ENCODE measurements at places on chromosomes 5 and 9. TPM values are rescaled to one million over a fixed set of nuclear protein-coding genes. Genes with fewer than 3 reads are reported as not detected.

MRPS27 gene
- 89.7 TPM for total RNA-seq

DNA sequence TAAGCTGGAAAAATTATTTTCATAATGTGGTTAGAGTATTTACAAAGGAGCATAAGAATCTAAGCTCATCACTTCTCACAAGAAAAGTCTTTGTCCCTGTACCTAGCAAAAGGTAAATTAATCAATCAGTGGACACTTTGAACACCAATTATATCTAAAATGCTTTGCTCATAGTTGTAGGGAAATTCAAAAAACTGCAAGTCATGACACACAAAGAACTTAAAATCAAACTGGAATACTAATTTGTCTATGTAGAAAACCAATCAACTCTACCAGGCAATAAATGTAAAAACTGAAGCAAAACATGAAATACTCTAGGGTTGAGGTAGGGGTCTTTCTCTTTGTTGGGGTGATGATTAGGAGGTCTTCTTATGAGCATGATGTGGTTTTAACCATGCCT is 135.5 kb downstream of the PRKACG start:
- no peak overlapping the region for H3K27ac ChIP-seq
- H3K4me3 ChIP-seq: no peak overlapping the region
- no peaks in the 10 kb centered on the region for H3K27me3 ChIP-seq
- no peaks in the 10 kb centered on the region for H3K36me3 ChIP-seq
- peaks cover 17% of the 10 kb centered on the region for H3K4me1 ChIP-seq

DNA sequence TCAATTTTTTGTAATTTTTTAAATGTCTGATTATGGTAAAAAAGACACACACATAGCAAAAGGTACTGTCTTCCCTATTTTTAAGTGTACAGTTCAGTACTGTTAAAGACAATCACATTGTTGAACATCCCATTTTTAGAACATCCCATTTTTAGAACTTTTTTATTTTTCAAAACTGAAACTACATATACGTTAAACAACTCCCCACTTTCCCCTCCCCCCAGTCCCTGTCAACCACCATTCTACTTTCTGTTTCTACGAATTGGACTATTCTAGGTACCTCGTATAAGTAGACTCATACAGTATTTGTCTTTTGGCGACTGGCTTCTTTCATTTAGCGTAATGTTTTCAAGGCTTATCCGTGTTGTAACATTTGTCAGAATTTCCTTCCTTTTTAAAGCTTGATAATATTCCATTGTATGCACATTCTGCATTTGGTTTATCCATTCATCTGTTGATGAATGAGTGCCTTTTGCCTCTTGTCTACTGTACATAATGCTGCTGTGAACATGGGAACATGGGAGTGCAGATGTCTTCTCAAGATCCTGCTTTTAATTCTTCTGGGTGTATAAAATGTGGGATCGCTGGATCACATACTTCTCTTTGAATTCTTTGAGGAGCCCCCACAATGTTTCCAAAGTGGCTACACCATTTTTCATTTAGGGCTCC is 154.0 kb downstream of the PIK3R1 start:
- H3K36me3 ChIP-seq: peaks cover 3% of the 10 kb centered on the region
- DNase-seq: no peak
- H3K27me3 ChIP-seq: no peaks in the 10 kb centered on the region
- peaks cover 18% of the 10 kb centered on the region for H3K4me1 ChIP-seq
- no peak overlapping the region for H3K4me3 ChIP-seq
- H3K27ac ChIP-seq: no peak overlapping the region

GRCh38 chr5:59525957-59526356 is 367.6 kb downstream of the PDE4D start:
- H3K27me3 ChIP-seq: no peaks in the 10 kb centered on the region
- H3K4me1 ChIP-seq: peaks cover 9% of the 10 kb centered on the region
- H3K36me3 ChIP-seq: no peaks in the 10 kb centered on the region
- no peak overlapping the region for H3K27ac ChIP-seq
- no peak for DNase-seq

FAM153A gene
- total RNA-seq: not detected

GRCh38 chr9:135088348-135088978 is 995 bp downstream of the OLFM1 start:
- H3K4me1 ChIP-seq: peaks cover 17% of the 10 kb centered on the region
- peak overlapping the region; percentile 56 for H3K4me3 ChIP-seq
- H3K36me3 ChIP-seq: peaks cover 8% of the 10 kb centered on the region
- H3K27ac ChIP-seq: no peak overlapping the region
- no peak for DNase-seq
- peaks cover 67% of the 10 kb centered on the region for H3K27me3 ChIP-seq

C5orf63 gene
- 3.0 TPM for total RNA-seq

- H3K27ac ChIP-seq: peak overlapping the region; percentile 43
- no peaks in the 10 kb centered on the region for H3K27me3 ChIP-seq
- H3K4me3 ChIP-seq: no peak overlapping the region
- no peaks in the 10 kb centered on the region for H3K36me3 ChIP-seq
These were observed 66.3 kb upstream of the IL33 start for GRCh38 chr9:6149315-6149714.

DNA sequence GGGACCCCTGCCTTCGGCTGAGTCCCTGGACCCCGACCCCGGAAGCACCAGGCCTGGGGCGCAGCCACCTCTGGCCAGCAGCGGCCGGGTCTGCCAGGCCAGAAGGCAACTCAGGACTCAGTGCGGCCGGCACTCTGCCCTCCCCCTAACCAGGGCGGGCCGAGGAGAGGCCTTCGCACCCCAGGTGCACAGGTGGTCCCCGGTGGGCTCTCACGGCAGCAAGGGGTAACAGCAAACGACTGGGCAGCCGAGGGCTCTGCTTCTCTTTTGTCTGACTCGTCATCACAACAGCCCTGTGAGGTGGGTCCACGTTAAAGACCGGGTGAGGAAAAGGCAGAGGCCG is 20.7 kb upstream of the NOTCH1 start:
- H3K27ac ChIP-seq: no peak overlapping the region
- no peak overlapping the region for H3K4me3 ChIP-seq
- no peak for DNase-seq
- no peaks in the 10 kb centered on the region for H3K36me3 ChIP-seq
- peaks cover 44% of the 10 kb centered on the region for H3K4me1 ChIP-seq

GRIA1 gene
- total RNA-seq: 1.2 TPM

FOXB2 gene
- not detected for total RNA-seq

ELAVL2 gene
- total RNA-seq: 26.0 TPM

GRM6 gene
- not detected for total RNA-seq

TOMM5 gene
- 159 TPM for total RNA-seq

C9orf153 gene
- 0.19 TPM for total RNA-seq

GRCh38 chr9:93593144-93593658 is 16.8 kb downstream of the PHF2 start:
- no peak for DNase-seq
- no peaks in the 10 kb centered on the region for H3K27me3 ChIP-seq
- H3K36me3 ChIP-seq: no peaks in the 10 kb centered on the region
- H3K4me1 ChIP-seq: peaks cover 39% of the 10 kb centered on the region

GRCh38 chr5:151154931-151155774 is 2.4 kb downstream of the ANXA6 start:
- no peaks in the 10 kb centered on the region for H3K27me3 ChIP-seq
- no peak overlapping the region for H3K27ac ChIP-seq
- peak overlapping the region; percentile 94 for H3K4me3 ChIP-seq

DNA sequence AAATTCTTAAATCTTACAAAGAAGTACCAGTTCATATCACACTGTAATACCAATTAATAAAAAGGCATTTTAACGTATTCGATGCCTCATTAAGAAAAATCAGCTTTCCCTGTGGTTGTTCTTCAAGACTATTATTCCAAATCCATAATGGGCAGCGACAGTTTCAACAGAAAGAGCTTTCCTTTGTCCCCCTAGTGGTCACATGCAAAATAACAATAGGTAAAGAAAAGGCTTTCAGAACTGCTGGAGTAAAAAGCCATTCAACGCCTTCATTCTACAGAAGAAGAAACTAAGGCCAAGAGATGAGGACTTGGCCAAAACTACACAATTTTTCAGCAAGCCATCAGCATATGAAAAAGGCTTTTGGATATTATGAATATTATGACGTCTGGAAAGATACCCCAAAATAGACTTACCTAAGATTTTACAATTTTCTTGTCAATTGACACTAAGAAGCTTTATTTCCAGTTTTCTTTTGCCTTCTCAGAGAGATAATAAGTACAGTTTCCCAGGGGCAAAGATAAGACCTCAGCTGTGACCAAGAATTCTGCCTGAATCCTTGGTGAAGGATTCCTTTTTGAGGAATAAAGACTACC is 6.7 kb upstream of the CDH6 start:
- no peak overlapping the region for H3K27ac ChIP-seq
- peaks cover 12% of the 10 kb centered on the region for H3K27me3 ChIP-seq
- H3K36me3 ChIP-seq: no peaks in the 10 kb centered on the region
- peaks cover 44% of the 10 kb centered on the region for H3K4me1 ChIP-seq

DNA sequence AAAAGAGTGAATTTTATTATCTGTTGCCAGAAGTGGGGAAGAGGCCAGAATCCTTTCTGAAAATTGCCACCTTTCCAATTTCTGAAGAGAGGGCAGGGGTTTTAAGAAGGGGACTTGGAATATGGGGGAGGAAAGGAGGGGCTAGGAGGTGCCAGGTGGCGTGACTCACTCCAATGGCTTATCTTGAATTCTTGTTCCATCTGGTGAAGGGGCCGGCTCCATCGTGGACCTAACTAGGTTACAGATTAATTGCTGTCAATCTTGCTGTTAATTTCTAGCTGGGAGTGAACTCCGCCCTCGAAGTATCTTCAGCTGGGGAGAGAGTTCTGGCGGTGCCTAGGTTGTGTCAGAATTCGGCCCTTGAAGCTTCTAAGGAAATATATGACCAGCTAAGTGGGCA is 138.7 kb downstream of the YTHDC2 start:
- peaks cover 10% of the 10 kb centered on the region for H3K27me3 ChIP-seq
- H3K4me1 ChIP-seq: no peaks in the 10 kb centered on the region
- DNase-seq: no peak
- no peak overlapping the region for H3K4me3 ChIP-seq

GRCh38 chr9:107175041-107175440 is 108.0 kb upstream of the RAD23B start:
- no peak overlapping the region for H3K4me3 ChIP-seq
- peaks cover 31% of the 10 kb centered on the region for H3K4me1 ChIP-seq
- H3K27me3 ChIP-seq: no peaks in the 10 kb centered on the region
- no peaks in the 10 kb centered on the region for H3K36me3 ChIP-seq

DNA sequence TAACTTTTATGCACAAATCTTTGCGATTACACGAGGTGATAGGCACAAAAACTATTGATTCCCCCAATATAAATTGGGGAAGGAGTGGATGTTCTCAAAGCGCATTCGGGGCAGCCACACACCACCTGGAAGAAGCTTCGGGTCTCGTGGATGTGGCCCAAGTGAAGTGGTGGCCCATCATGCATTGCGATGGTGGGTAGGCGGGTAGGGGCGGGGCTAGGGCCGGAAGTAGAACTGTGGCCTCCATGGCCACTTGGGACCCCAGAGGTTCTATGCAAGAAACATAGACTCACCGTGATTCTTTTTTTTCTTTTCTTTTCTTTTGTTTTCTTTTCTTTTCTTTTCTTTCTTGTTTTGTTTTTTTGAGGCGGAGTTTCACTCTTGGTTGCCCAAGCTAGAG is 86.4 kb upstream of the SLC44A1 start:
- peaks cover 7% of the 10 kb centered on the region for H3K4me1 ChIP-seq
- no peaks in the 10 kb centered on the region for H3K36me3 ChIP-seq
- no peak overlapping the region for H3K27ac ChIP-seq
- no peak overlapping the region for H3K4me3 ChIP-seq

DNA sequence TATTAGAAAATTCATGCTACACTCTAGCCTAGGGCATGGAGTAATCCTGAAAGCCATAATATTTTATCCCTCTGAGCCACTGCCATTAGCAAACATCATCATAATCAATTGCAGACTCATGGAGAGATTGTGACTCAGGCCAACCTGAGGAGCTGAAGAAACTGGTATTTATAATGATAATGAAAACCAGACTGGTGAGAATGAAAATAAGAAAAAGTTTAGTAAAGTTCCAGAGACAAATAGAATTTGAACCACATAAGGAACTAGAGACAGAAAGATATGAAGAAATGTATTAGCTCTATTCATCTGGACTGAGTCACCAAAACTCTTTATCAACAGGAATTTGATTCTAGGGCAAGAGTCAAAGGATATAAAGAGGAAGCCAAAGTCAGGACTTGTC is 158.7 kb downstream of the DRD1 start:
- no peaks in the 10 kb centered on the region for H3K36me3 ChIP-seq
- no peak overlapping the region for H3K27ac ChIP-seq

- no peaks in the 10 kb centered on the region for H3K36me3 ChIP-seq
- peaks cover 61% of the 10 kb centered on the region for H3K27me3 ChIP-seq
- H3K4me3 ChIP-seq: peak overlapping the region; percentile 76
- peaks cover 16% of the 10 kb centered on the region for H3K4me1 ChIP-seq
- no peak overlapping the region for H3K27ac ChIP-seq
These were observed 993 bp downstream of the HCN1 start for GRCh38 chr5:45694971-45695803.

TAF1L gene
- not detected for total RNA-seq

PRRX2 gene
- 0.68 TPM for total RNA-seq

GRCh38 chr5:112004867-112005622 is 248.1 kb upstream of the NREP start:
- no peaks in the 10 kb centered on the region for H3K27me3 ChIP-seq
- DNase-seq: no peak
- H3K4me1 ChIP-seq: no peaks in the 10 kb centered on the region
- H3K4me3 ChIP-seq: no peak overlapping the region

- H3K4me1 ChIP-seq: no peaks in the 10 kb centered on the region
- no peak overlapping the region for H3K27ac ChIP-seq
- no peak overlapping the region for H3K4me3 ChIP-seq
- H3K36me3 ChIP-seq: no peaks in the 10 kb centered on the region
- DNase-seq: no peak
- H3K27me3 ChIP-seq: no peaks in the 10 kb centered on the region
These were observed 194.2 kb upstream of the CHD1 start for GRCh38 chr5:99122976-99123375.

DNA sequence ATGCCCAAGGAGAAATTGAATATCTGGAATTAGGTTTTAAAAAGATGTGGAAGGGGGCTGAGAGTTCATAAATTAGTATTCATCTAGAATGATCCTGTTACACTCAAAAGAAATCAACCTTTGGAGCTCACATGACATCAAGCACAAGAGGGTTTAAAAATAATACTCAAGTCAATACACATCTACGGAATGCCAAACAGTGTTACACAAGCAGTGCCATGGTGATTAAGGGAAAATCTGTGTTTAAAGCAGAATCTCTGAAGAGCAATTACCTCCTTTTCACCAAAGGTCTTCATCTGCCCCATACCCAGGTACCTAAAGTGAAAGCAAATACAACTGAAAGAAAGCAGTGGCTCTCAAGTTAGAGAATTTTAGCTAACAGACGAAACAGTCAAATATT is 261.6 kb downstream of the NFIB start:
- no peaks in the 10 kb centered on the region for H3K4me1 ChIP-seq
- no peak for DNase-seq
- no peak overlapping the region for H3K27ac ChIP-seq
- no peaks in the 10 kb centered on the region for H3K27me3 ChIP-seq
- H3K4me3 ChIP-seq: no peak overlapping the region
